NCI-H510A treated with DMSO at 0.1 percent for 48 hours (cell line): ENCODE measurements at places on chromosomes 4 and X.

- DNase-seq: no peak
These were observed 45.2 kb downstream of the LNX1 start for GRCh38 chr4:53545942-53546581.

DNA sequence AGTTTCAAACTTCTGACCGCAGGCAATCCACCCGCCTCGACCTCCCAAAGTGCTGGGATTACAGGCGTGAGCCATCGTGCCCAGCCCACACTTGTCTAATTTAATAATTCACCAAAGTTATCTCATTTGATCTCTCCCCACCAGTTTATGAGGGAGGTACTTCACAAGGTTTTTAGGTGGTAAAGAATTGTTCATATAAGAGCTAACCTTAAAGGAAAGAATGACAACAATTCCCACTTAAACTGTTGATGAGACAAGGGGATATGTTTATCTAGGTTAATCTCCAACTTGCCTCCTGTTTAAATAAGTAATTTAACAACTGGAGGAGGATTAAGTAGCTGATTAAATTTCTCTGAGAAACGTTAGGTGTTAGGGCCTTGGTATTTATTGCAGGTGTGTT lies 117.6 kb upstream of the CBLL2 start:
- DNase-seq: no peak

GRCh38 chrX:10744007-10744406 lies 123.6 kb upstream of the MID1 start:
- DNase-seq: no peak

GRCh38 chr4:175034986-175035705 lies 117.0 kb downstream of the ADAM29 start:
- no peak for DNase-seq

DNA sequence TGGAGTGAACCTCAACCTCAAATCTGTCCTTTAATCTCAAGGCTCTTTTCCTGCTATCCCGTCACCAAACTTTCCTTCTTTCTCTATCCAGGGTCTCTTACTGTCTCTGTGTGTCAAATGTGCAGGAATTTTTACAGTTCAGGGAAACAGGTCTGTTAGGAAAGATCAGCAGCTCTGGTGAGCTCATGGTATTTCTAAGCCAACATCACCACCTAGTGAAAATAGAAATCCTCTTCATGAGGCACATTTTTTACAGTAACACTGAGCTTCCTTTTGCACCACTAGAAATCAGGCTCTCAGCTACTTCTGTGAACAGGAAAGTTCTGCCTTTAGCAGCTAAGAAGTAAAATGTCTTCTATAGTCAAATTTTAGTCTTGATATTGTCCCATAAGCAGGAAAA lies 39.6 kb downstream of the NUDT11 start:
- no peak for DNase-seq

DNA sequence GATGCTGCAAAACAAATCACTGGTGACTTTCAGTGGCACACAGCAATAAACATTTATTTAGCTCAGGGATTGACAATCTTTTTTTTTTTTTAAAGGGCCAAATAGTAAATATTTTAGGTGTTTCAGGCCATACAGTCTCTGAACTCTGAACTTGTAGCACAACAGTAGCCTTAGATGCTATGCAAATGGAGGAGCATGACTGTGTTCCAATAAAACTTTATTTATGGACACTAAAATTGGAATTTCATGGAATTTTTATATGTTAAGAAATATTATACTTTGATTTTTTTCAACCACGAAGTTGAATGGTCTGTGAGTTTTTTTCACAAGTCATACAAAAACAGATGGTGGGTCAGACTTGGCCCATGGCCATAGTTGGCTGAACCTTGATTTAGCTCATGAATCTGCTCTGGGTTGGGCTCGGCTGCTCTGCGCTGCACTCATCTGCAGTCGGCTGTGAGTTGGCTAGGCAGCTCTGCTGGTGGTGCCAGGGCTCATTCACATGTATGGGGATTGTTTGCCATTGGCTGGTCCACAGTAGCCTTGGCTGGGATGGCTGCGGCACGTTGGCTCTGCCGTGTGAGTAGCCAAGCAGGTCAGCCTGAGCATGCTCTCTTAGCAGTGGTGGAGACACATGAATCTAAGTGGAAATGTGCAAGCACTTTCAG lies 231.7 kb upstream of the PGRMC2 start:
- DNase-seq: no peak

DNA sequence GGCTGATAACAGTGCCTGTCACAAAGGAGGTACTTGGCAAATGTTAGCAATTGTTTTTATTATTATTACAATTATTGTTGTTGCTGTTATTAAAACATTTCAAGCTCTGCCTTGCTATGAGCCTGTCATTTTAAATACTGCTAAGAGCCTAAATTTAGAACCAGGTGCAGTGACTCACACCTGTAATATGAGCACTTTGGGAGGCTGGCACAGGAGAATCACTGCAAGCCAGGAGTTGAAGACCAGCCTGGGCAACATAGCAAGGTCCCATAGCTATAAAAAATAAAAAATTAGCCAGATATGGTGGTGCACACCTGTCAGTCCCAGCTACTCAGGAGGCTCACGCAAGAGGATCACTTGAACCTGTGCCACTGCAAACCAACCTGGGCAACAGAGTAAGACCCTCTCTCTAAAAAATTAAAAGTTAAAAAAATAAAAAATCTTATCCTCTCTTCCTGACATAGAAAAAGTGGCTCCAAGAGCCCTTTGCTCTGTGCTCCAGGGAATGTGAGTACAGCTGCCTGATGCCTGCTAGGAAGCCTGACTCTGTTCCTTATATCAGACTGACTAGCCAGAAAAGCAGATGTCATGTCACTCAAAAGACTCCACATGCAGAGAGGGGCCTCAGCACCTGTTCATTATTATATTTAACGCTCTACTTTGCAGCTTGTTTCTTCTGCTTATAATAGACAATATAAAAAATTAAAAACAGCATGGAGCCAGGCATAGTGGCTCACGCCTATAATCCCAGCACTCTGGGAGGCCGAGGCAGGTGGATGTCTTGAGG lies 234.0 kb downstream of the OPHN1 start:
- no peak for DNase-seq

DNA sequence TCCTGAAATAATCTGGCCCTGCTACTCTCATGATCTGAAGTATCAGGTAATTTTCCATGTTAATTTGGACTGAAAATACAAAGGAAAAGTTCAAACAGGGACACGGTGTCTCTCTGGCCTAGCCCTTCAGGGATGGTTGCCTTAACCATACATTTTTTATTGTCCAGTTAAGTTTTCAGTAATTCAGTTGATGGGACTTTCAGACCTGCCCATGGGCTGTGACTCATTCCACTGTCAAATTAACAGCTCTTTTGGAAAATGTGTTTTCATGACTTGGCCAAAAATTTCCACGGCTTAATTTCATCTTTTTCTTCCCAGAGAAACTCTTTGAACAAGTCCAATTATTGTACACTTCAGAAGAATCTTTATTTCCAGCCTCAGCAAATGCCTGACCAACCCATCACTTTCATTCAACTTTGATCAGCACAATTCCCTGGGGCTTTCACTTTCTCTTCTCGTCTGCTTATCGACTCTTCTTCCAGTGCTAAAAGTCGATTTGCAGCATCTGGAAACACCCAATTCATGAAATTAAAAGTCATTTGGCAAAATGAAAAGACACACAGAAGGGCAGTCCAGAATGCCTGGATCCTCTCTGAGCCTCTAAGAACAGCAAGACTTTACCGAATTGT lies 293.9 kb downstream of the RAB28 start:
- no peak for DNase-seq

GRCh38 chr4:66034262-66034661 lies 364.0 kb upstream of the EPHA5 start:
- DNase-seq: no peak

GRCh38 chr4:78899302-78899701 lies 39.9 kb downstream of the PAQR3 start:
- DNase-seq: no peak

DNA sequence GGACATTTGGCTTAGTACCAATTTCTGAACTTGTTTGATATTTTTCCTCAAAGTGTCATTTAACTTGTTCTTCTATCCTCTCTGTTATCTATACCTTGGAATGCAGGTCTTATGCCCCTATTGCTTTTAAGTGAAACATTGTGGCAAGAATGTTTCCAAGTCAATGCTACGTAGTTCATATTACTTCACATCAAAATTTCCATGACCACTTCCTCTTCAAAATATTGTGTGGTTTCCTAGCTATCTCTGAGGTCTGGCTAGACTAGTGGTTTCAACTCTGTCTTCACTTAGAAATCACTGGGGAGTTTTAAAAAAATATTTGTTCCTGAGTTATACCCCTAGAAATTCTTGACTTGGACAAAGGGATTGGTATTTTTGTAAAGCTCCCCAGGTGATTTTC lies 20.2 kb upstream of the RASGEF1B start:
- DNase-seq: no peak

- peak; percentile 21 for DNase-seq
These were observed 128.4 kb downstream of the REELD1 start for GRCh38 chr4:146342600-146343192.

GRCh38 chr4:76016393-76016792 lies 6.9 kb downstream of the CXCL10 start:
- DNase-seq: peak; percentile 79

GRCh38 chr4:83862471-83862870 lies 326.6 kb downstream of the GPAT3 start:
- DNase-seq: no peak

- no peak for DNase-seq
These were observed 52.5 kb downstream of the PPARGC1A start for GRCh38 chr4:23837371-23837770.

GRCh38 chr4:54322818-54323417 lies 93.8 kb downstream of the PDGFRA start:
- DNase-seq: peak; percentile 93

- no peak for DNase-seq
These were observed 4.0 kb upstream of the EGF start for GRCh38 chr4:109908731-109909130.
